ENCODE measurements at places on chromosomes 5 and 9.

- no peak for DNase-seq
Observed at GRCh38 chr9:18228101-18228500, 245.9 kb upstream of the ADAMTSL1 start.

DNA sequence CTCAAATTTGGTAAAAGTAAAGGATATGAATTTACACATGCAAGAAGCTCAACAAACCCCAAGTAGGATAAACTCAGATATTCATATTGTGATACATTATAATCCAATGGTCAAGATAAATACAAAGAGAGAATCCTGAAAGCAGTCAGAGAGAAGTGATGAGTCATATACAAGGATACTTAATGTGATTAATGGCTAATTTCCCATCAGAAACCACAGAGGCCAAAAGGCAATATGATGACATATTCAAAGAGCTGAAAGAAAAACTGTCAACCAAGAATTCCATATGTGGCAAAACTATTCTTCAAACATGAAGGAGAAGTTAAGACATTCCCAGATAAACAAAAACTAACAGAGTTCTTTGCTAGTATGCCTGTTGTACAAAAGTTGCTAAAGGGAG is 19.5 kb upstream of the IRF1 start:
- DNase-seq = no peak

GRCh38 chr5:116536316-116537083 is 38.1 kb downstream of the SEMA6A start:
- DNase-seq = no peak

DNA sequence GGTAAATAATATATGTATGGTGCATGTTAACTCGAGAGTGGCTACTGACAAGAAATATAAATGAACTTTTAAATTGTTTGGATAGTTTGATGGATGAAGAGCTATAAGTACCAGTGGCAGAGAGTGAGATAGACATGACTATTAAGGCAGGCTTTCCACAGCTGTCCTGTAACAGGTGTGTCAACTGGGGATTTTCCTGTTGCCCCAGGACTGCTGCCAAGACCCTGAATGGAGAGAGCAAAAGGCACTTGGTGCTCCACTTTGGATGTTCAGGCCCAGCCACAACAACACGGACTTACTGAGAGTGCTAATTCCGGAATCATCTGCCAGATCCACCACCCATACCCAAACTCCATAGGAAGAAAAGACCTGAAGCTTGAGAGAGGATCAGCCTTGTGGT is 215.1 kb downstream of the SEC61B start:
- DNase-seq = no peak

GRCh38 chr9:72454871-72455491 is 66.4 kb upstream of the TMC1 start:
- no peak for DNase-seq

DNA sequence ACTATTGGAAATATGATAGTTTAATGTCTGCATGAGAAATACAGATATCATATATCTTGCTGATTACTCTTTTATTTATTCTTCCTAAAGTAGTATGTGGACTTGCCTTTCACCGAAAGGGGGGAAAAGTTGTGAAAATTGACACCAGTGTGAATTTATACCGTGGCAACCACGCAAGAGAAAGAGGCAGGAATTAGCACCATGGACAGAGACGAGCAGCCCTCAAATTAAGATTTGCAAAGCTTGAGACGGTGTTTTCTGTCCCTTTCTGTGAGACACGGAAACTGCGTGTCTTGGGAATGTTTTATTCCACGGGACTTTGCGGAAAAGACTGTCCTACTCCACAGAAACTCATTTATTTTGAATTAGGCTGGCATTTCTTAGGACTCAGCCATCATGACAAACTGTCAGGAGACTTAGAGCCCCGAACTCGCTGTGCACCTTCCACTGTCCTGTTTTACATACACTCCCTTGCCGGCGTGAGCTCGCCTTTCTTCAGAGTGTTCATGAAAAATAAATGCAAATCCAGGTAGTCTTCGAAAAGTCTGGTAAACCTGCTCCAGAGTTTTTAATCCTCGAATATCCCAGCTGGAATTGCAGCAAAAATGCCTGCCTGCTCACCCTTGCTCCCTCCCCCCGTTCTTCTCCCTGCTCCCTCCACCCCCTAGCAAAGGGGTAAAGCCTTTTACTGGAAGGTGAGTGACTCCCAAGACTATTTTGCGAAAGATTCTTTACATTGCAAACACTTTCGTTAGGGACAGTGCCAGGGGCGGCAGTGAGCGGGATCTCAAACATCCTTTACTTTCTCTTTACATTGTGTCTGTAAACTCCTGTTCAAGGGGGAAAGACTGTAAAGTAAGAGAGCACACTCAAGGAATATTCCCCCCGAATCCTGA is 3.8 kb upstream of the ELAVL2 start:
- DNase-seq = no peak

DNA sequence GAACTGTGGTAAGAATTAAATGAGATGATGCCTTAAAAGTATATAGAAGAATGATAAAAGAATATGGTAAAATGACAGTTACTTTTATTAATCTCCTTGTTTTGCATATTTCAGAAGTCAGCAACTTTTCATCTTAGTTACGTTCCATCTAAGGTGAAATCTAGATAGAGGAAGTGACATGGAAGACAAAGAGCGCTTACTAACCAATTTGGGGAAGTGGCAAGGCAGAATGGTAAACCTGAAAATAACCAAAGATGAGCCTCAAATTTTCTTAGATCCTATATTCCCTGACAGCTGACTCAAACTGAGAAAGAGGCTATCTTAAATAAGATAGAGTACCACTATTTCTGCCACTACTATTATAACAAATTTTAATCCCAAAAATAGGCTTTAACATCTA is 52.5 kb downstream of the FGF10 start:
- DNase-seq = no peak

GRCh38 chr9:121972501-121972981 is 120.6 kb downstream of the TTLL11 start:
- no peak for DNase-seq

All from central memory CD8-positive, alpha-beta T cell (primary cell).